Activated effector memory CD4-positive, alpha-beta T cell treated with anti-CD3 and anti-CD28 coated beads, Interleukin-2, amount 50 U/mL, for 16 hours (primary cell): ENCODE measurements at places on chromosomes 6 and 20.

DNA sequence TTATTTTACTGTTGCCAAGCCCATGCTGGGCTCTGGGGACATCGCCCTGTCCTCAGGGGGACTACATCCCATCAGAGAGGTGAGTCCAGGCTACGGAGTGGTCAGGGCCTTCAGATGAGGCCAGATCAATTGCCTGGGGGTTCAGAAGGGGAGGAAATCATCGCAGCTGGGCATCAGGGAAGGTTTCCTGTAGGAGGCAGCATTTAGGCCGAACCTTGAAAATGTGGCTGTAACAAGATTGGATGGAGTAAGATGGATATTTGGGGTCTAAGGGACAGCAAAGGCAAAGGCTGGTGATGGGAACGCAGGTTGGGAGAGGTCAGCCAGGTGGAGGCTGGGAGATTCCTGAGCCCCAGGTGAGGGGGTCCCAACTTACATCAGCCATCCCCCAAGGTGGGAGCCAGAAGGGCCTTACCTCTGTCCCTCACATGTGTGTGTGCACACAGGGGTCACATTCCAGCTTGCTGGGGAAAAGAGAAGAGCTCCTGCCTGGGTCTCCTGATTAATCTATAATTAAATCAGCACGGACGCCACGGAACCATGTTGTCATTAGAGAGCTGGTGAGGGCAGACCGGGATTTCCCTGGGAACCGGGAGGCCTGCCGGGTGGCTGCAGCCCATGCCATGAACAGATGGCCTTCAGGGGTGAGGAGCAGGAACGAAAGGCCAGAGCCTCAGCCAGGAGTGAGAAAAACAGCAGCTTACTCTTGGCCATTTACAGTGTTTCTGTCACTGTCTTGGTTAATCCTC is 30.5 kb upstream of the DLGAP4 start:
- DNase-seq, result no peak

DNA sequence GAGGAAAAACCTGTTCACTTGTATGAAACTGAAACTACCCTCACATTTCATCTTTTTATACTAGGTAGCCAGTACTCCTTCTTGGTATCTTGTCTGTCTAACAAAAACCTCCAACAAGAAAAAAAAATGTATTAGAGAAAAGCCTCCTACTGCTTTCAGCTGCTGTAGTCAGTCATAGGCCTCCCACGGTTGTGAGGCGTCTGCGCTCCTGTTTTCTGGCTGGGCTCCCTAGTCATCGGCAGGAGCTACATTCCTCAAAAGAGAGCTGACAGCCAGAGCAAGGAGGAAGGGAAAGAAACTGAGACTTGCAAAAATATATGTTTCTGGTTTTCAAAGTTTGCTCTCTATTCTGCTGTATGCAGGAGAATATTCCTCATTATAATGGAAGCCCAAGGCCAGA is 517.0 kb downstream of the LMBRD1 start:
- DNase-seq, result no peak

- DNase-seq, result no peak
Measured at GRCh38 chr6:7803214-7803613, 77.3 kb downstream of the BMP6 start.

- no peak for DNase-seq
Measured at GRCh38 chr20:59823491-59824259, 109.8 kb downstream of the SYCP2 start.

DNA sequence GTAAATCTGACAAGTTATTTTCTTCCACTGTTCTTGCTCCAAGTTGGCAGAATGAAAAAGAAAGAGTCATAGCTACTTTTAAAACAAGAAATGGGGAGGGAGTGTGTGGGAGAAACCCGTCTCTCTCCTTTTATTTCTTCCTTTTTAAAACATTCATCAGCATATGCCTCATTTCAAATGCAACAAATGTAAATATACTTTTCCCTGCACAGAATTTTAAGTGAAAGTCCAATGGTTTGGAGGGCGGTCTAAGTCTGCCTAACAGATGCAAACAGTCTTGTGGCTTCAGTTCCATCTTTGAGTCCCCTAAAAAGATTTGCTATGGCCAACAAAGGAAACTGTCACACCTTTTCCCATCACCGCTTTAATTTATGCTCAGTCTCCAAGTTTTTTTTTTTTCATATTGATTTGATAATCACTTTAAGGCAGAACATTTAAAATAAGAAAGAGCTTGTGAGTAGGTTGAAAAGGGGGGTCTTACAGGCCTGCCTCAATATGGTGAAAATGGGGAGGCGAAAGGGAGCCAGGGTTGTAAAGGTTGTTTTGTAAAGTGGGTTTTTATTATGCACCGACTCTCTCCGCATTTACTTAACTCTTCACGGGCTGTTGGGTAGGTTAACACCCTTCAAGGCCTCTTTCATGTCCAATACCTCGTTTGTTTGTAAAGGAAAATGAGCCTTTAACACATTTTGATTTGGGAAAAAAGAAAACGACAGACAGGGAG is 4.6 kb downstream of the TFAP2D start:
- no peak for DNase-seq
